ENCODE measurements at places on chromosomes 5 and 9.

- no peak for DNase-seq
Observed at GRCh38 chr5:137600721-137601360, 101.7 kb upstream of the SPOCK1 start.

- no peak for DNase-seq
Observed at GRCh38 chr5:139955616-139956273, 87.4 kb downstream of the NRG2 start.

DNA sequence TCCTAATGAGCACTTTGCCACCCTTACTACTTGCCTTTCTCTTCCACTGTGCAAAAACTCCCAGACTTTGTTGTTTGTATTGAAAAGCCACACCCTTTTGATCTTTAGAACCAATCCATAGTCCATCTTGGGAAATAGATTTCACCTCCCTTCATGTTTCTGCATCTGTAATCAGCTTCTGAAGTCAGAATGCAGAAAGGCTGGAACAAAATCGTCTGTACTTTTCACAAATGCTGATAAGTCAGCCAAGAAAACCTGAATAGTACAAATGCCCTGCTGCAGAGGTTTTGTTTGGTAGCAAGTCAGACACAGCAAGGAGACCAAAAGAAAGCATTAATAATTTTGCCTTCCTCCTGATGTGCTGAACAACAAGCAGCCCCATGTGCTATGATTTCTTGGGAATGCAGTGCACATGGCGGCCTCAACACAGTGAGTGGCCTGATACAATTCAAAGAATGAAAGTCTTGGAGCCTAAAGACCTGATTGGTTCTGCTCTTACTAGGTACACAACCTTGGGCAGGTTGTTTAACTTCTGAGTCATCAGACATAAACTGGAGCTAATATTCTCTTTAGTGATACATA, 59.2 kb upstream of the STK32A start:
- no peak for DNase-seq

DNA sequence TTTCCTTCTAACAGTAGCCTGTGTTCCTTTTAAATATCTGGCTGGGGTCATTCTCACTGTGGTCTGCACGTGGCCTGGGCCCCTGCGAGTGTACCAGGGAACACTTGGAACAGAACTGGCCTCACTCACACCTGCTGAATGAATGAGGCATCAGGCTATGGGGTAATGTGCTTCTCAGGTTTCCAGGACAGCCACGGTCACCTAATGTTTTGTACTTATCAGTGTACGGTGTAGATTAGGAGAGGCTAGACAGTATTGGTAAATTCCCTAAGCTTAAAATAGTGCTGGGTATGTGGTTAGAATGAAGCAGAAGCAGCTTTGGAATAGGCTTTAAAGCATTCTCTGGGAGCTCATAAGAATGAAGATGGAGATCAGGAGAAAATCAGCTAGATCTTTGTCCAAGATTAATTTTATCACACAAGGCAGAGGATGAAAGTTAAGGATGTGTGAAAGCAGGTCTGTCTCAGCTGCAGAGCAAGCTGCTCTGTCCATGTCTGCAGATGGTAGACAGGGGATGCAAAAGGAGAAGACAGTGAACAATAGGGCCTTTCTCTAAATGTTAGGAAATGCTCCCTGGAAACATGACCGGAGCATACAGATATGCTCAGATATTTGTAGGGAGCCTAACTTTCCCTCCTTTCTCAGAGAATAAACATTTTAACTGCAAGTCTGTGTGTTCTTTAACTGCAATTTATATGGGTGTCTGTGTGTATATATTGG, 267.5 kb downstream of the NR3C1 start:
- no peak for DNase-seq

DNA sequence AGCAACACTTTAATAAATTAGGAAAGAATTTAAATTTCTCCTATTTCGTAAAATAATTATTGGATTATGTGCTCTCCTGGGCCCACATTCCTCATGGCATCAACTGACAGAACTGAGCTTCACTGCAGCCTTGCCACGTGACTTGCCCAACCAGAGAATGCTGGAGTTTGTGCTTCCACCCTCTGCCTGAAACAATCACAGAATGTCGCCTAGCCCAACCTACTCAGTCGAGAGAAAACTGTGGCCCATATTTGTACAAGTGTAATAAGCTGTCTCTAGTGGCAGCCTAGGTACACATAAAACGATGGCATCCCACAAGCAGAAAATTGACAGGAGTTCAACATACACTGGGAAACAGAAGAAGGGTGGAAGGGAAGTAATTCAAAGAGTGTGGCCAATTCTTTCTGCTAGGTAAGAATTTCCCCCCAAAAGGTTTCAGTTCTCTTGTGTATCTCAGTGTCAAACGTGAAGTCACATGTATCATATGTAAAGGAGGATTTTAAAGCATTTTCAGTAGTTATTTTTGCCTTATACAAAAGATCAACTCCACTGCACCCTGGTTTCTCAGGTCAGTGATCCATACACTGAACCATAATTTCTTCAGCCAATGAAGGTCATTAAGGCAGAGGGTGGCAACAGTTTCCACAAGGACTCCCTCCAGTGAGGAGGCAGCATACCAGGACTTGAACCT, 41.7 kb downstream of the ZNF608 start:
- no peak for DNase-seq

Measured in stimulated activated CD8-positive, alpha-beta memory T cell treated with anti-CD3 and anti-CD28 coated beads, Interleukin-4, amount 100 ng/mL, for 48 hours (primary cell).